ENCODE measurements at places on chromosomes 16 and 17.

- DNase-seq = no peak
These were observed 9.8 kb upstream of the RNF157 start for GRCh38 chr17:76250141-76250540.

GRCh38 chr16:88761143-88761534 lies 23.9 kb downstream of the PIEZO1 start:
- no peak for DNase-seq

GRCh38 chr17:50547736-50548083 lies 736 bp downstream of the SPATA20 start:
- no peak for DNase-seq

- DNase-seq = no peak
These were observed 18.0 kb upstream of the BRD7 start for GRCh38 chr16:50386774-50387173.

GRCh38 chr16:50498431-50499155 lies 49.6 kb upstream of the NKD1 start:
- no peak for DNase-seq

DNA sequence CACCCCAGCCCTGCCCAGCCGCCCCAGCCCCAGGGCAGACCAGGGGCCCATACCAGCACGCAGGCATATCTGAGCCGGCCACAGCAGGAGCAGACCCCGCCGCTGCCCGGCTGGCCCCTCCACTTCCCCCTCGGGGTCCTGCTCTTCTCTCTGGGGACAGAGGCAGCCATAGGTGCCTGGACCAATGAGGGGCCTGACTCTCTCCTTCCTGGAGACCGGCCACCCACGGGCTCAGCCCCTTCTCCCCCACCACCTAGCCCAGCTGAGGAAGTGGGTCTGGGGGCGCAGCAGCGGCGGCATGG lies 3.8 kb downstream of the TMC6 start:
- no peak for DNase-seq

DNA sequence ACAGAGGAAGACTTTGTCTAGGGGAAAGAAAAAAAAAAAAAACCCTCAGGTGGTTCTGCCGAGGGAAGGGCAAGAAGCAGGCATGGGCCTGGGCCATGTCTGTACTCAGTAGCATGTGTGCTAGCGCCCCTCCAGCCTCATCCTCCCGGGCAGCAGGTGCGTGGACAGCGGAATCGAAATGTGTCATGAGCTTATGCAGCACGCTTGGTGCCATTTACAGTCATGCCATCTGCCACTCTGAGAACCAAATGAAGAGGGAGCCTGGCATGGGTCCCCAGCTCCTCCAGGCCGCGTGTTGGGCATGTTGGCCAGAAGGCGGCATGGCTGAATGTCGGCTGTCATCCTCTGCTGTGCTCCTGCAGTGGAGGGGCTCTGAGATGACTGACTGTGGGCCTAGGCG lies 31.4 kb downstream of the CRAMP1 start:
- DNase-seq = no peak

GRCh38 chr17:7039832-7040231 lies 4.0 kb downstream of the SLC16A13 start:
- no peak for DNase-seq

GRCh38 chr17:70130289-70130688 lies 39.0 kb upstream of the KCNJ2 start:
- no peak for DNase-seq

GRCh38 chr17:47240806-47241205 lies 12.8 kb upstream of the ITGB3 start:
- DNase-seq = peak; percentile 28

DNA sequence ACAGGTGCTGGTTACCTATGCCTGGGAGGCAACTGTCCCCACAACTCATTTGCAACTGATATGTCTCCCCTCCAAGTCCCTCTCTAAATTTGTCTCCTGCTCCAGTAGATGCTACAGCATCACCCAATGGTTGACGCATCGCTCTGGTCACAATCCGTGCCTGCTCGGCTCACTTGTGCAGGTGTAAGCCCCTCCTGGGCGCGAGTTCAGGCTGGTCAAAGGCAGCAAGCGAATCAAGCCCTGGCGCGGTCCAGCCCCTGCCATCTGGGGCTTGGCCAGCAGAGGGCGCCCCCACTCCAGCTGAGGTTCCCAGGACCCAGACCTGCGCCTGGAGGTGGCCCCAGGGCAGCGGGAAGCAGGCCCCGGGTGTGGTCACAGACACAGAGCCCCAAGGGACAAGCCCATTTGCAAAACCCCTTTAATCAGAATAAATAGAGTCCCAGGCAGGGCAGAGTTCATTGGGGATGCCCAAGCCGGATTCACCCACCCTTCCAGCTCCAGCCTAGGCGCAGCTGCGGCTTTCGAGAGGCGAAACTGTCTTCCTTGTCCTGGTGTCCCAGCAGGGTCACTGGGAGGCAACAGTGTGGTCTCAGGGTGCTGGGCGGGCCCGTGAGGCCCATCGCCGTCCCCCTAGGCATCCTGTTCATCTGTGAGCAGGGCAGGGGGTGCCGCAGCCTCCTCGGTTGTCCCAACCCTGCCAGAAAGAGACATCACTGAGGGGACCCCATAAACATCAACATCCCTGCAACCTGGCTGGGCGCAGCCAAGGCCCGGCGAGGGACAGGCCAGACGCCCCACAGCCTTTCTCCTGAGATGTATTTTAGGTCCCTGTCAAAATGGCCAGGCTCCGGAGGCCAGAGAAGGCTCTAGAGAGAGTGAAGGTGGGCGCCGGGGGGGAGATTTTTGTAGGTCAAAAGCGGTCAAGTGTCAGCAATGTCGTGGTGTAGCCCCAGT lies 15.8 kb downstream of the TMC6 start:
- DNase-seq = peak; percentile 79

DNA sequence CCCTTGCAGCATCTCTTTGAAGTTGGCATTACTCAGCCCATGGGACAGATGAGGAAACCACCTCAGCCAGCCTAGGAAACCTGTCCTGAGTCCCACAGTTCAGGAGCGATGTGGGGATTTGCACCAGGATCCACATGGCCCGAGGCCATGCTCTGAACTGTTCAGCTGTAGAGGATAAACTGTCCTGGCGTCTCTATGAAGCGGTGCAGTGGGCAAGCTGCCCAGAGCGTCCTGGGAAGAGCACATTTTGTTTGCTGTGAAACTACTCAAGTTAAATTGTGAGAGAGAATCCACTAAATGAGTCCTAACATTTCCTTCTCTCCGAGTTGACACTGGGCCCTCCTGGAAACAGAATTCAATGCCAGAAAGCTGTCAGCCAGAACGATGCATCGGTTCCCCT lies 276.6 kb upstream of the TNRC6C start:
- no peak for DNase-seq

GRCh38 chr17:50157891-50158290 lies 7.4 kb upstream of the PPP1R9B start:
- no peak for DNase-seq

DNA sequence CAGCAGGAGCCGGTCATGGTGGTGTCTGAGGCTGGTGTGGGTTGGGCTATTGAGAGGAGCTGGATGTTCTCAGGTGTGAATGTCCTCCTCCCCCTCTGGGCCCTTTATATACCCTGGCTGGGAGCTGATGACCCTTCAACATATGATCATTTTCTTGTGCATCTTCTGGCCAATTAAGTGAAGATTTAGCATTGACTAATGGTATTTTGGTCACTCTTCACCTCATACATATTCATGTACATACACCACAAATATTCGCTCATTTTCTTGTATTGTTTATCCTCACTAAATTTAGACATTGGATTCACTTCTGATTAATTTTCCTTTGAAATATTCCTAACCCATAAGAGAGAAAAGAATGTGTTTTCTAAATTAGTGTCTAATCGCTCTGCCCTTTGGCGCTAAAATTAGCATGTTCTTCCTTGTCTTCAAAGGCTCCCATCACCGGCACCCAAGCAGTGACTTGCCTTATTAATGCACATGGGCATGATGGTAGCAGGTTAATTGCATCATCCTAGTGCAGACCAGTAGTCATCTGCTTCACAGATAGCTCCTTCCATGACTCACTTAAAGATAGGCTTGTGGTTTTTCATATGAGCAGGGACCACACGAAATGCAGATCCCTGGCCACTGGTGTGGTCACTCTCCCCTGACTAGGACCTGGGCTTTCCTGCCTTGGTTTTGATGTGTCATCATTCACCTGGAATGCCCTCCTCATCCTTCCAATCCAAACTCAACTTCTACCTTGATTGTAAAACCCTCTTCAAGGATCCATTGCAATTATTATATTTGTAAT lies at the start of gene KRTAP2-4:
KRTAP2-4 (minus strand) TSS at position 51 of the 796 bp plus-strand sequence; CDS start at position 17, 34 bp downstream.
- no peak for DNase-seq

GRCh38 chr17:66663041-66663606 lies 171.8 kb upstream of the CACNG5 start:
- DNase-seq = no peak

DNA sequence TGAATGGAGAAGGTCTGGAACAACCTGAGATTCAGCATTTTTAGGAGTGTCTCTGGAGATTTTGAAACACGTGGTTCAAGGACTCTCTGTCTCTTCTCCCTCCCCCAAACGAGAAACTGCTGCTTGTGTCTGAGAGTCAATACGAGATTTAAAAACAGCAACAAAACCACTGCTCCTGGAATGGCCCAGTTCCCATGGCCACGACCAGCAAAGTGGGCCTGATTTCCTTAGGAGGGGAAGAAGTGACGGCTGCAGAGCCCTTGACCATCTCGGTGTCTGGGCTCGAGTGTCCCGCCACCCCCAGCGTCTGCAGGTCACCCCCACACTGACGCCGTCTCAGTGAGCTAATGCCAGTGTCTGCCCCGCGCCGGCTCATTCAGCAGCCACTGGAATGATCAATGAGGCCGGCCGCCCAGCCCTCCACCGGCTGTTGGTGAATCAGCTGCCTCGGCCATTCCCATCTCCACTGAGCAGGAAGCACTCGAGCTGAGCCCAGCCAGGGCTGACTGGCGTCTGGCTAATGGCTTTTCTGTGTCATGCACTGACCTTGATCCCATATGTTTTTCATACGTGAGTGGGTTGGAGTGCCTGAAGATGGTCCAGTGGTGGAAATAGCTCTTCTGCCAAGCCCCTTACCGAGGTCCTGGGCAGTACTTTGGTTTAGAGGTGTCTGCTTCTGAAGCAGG lies 151.8 kb downstream of the PITPNC1 start:
- DNase-seq = peak; percentile 80

DNA sequence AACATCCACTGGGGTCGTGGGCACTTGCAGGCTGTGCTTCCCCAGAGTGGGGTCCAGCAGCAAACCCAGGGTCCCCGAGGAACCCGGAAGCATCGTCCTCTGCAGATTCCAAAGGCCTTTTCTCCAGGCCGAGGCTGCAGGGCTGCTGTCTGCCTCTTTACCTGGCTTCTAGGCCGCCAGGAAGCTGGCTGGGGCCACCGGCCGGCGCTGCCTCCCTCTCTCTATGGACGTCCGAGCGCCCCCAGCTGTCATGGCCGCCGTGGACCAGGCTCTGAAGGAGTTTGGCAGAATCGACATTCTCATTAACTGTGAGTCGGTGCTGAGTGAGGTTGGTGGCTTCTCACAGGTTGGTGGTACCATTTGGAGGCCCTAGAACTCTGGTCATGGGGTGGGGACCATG lies 5.6 kb downstream of the DECR2 start:
- DNase-seq = no peak

- DNase-seq = no peak
These were observed 140.0 kb downstream of the SPACA3 start for GRCh38 chr17:33131620-33132019.

GRCh38 chr16:86449446-86450095 lies 60.8 kb upstream of the FOXF1 start:
- no peak for DNase-seq

DNA sequence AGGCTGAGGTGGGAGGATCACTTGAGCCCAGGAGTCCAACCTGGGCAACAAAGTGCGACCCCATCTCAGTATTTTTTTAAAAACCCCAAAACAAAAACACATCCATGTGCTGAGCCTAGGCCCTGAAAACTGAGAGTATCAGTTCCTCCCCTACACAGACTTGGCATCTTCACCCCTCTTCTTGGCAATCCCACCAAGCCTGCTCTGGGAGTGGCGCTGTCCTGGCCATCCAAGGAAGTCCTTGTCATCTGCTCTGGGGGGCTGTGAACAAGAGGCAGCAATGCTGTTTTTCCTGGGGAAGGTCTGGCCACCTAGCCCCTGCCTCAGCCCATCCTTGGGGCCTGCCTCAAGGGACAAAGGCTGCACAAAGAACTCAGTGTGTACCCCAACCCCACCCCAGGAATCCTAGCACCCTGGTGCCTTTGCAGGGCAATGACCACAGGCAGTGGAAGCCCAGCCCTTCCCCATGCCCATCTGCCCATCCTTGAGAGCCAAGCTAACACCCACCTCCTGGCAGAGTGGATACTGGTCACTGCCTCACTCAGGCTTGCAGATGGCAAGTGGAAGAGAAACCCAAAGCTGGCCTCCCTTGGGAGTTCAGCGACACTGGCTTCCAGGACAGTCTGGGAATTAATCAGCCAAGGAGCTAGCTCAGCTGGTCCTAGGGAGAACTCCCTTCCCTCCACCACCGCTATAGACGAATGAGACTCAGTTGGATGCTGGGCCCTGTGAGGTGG lies 14.8 kb upstream of the GFOD2 start:
- no peak for DNase-seq

GRCh38 chr16:54931120-54932014 lies 702 bp downstream of the IRX5 start:
- no peak for DNase-seq

DNA sequence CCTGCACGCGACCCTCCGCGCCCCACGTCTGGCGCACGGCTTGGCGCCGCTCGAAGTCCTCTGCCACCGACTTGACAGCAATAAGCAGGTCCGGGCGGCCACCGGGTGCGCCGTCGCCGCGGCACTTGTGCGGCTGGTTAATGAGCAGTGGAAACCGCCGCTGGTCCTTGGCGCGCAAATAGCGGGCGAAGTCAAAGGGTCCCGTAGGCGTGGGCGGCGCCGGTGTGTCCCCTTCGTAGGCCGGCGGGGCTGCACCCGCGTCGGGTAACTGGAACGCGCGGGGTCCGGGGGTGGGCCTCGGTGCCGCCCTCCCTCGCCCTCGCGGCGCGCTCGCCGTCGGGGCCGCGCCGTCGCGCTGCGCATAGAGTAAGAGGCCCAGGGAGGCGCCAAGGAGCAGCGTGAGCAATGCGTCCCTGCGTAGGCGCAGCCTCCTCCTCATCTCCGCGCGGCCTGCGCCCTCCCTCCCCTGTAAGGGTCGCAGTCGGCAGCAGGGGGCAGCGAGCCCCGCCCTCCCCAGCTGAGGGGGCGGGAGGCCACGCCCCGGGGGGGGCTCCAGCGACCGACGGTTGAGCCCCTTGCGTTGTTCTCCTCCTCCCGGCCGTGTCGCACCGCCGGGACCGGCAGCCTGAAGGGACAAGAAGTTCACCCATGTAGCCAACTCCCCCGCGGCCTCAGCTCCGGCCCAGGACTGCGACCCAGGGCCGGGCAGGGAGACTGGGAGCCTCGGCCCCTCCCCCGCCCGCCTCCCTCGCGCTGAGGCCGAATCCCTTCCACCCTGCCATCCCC lies 558 bp downstream of the B3GNT9 start:
- no peak for DNase-seq

- no peak for DNase-seq
These were observed 43.0 kb upstream of the ZNF750 start for GRCh38 chr17:82882715-82883418.

- no peak for DNase-seq
These were observed 3.8 kb upstream of the ICAM2 start for GRCh38 chr17:64024215-64024654.

Measured in globus pallidus (tissue), 1 donor.